ENCODE measurements at places on chromosomes 13 and 19. TPM values are rescaled to one million over a fixed set of nuclear protein-coding genes. Genes with fewer than 3 reads are reported as not detected.
A peak's percentile ranks its signal among the peaks of the same experiment; 100 is the strongest.

GRCh38 chr13:93559718-93560117 is 333.1 kb downstream of the GPC6 start:
- DNase-seq, result no peak

DNA sequence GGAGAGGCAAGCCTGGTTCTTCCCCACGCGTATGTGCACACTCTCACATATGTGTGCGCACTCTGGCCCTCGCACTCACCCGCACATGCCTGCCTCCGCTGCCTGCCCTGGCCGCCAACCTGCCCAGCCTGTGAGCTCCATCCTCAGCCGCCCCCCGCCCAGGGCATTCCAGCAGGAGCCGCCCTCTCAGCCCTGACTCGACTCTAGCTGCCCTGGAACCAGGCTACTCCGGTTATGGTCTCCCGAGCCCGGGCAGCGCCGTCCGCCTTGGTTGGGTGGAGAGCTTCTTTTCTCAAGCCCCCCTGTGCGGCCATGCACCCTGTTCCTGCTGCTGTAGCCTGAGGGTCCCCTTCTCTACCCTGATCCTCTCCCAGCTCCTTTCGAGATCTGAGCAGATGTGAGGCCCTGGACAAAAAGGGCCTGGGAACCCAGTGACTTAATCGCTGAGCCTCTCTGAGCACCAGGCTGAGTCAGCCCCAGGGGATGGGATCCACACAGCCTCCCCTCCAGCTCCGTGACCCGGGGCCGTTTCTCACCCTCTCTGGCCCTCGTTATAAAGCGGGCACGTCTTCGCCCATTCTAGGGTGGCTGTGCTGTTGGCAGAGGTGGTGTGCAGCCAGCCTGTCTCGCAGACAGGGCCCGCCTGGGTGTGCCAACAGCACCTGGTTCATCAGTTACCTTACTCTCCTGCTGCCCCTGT is 191.5 kb downstream of the TEX29 start:
- no peak for DNase-seq

- DNase-seq, result no peak
These were observed 23.3 kb upstream of the KCTD4 start for GRCh38 chr13:45224176-45224575.

DNA sequence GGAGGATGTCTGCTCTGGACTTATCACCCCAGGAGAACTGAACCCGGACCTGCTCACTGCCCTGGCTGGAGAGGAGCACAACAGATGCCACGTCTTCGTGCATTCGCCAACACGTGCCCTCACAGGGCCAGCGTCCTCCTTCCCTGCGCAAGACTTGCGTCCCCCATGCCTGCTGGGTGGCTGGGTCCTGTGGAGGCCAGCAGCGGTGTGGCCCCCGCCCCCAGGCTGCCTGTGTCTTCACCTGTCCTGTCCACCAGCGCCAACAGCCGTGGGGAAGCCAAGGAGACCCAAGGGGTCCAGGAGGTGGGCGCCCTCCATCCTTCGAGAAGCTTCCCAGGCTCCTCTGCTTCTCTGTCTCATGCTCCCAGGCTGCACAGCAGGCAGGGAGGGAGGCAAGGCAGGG is 3.4 kb upstream of the TEKTIP1 start:
- no peak for DNase-seq

GRCh38 chr13:72864142-72865011 is 82.4 kb downstream of the PIBF1 start:
- no peak for DNase-seq

- no peak for DNase-seq
These were observed 25.0 kb downstream of the LRCH1 start for GRCh38 chr13:46577696-46578589.

GRCh38 chr13:81779876-81780275 is 1439.0 kb upstream of the SPRY2 start:
- no peak for DNase-seq

DNA sequence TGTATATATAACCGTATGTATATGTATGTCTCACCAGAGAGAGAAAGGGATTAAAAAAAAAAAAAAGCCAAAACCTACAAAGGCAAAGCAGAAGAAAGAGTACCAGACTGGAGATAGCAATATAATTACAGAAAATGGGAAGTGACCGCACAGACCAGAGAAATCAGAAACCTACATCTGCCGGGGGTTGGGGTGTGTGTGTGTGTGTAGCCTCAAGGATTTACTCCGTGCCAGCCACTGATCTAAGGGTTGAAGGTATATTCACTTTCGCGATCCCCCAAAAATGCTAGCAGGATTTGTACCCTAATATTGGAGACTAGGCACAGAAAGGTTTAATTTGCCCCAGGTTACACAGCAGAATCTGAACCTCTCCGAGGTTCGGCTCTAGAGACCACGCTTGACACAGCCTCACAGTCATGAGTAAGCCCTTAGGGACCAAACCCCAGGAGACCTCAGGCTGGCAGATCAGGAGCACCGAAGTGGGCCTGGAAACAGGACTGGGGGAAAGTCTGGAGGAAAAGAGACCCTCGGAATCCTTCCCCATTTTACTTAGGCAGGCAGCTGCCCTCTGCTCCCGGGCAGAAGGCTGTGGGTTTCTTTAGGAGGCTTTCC is 14.8 kb downstream of the ARL11 start:
- no peak for DNase-seq

GRCh38 chr13:97653443-97654140 is 219.6 kb downstream of the RAP2A start:
- no peak for DNase-seq

DNA sequence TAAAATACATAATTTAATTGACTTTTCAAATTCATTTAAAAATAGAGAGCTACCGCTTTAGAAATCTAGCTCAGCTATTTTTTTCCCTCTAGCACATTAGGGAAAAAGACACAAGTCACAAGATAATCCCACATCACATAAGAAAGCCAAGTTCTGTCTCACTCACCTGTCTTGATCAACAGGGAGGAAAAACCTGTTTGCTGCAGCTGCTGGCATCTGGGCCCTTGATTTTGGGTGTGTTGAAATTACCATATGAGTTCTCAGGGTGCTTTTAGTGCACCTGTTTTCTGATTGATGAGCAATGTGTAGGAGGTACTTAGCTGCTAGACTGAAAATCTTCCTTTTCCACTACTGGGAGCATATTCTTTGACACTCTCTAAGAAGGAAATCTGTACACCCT is 53.8 kb downstream of the ZDHHC20 start:
- DNase-seq, result no peak

GRCh38 chr13:54890976-54891375 is 1862.4 kb downstream of the OLFM4 start:
- DNase-seq, result no peak

DNA sequence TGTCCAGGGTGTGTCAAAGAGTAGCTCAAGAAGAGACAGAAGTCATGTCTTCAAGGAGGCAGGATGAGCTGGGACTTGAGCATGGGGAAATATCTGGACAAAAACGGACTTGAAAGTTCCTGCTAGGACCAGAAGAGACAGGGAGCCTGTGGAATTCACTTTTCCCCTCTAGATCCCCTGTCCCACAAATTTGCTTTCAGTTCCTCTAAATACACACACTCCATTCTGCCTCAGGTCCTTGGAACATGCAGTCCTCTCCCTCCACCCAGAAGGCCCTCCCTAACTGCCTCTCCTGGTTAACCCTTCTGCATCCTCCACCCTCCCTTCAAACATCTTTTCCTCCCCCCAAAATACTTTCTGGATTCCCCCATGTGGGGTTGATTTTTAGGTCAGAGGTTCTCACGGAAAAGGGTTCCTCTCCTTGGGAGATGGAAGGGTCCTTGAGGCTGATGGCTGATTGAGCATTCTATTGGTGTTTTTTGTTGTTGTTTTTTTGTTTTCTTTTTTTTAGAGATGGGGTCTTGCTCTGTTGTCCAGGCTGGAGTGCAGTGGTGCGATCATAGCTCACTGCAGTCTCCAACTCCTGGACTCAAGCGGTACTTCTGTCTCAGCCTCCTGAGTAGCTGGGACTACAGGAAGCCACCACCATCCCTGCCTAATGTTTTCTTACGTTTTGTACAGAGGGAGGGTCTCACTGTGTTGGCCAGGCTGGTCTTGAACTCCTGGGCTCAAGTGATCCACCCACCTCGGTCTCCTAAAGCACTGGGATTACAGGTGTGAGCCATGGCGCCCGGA is 6.9 kb upstream of the RETN start:
- no peak for DNase-seq

DNA sequence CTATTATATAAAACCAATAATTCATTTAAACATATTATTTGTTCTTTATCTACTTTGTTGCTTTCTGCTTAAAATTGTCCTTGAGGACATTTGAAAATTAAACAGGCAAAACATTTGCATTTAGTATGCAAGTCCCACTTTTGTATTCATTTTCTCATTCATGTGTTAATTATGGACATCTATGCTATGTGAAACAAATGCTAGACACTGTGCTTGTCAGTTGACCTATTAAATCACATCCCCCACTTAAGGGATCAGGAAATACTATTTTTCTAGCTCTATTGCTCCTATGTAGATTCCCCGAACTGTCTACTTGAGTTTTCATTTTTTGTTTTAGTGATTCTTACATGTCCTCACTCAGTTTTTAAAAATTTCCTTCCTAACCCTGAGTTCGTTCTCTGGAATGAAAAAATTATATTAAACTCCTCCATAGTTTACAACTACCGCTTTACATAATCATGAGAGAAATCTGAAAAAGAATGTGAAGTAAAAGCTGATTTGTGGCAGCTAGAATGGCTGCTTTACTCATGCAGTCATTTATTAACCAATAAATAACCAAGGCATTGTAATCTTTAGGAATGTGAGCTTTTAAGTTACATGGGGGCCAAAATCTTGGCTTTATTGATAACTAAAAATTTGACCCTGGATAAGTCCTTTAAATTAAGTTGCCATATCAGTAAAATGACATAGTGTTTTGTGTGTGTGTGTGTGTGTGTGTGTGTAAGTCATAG is 188.5 kb downstream of the LIG4 start:
- no peak for DNase-seq

- no peak for DNase-seq
These were observed 2480.8 kb downstream of the PCDH9 start for GRCh38 chr13:64749301-64749700.

DNA sequence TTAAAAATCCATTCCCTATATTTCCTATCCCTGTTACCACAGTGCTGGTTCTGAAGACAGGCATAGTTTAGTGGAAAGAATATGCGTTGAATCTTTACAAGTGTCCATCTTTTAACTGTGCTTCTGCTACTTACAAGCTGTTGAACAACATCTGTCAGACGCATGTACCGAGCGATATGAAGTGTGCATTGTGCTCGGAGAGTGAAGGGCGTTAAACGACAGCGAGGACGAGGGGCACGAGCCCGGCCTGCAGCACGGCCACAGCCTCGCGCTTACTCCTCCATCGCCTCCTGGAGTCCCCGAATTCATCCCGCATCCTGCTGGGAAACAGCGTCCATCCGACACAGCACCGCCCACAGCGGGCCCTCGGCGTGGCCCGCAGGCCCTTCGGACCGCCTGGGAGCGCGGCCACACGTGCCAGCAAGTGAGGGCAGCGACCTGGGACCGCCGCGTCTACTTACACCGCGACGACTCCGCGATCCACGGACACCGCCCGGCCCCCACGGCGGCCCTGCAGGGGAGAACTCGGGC is 514 bp downstream of the PCID2 start:
- peak; percentile 68 for DNase-seq

DNA sequence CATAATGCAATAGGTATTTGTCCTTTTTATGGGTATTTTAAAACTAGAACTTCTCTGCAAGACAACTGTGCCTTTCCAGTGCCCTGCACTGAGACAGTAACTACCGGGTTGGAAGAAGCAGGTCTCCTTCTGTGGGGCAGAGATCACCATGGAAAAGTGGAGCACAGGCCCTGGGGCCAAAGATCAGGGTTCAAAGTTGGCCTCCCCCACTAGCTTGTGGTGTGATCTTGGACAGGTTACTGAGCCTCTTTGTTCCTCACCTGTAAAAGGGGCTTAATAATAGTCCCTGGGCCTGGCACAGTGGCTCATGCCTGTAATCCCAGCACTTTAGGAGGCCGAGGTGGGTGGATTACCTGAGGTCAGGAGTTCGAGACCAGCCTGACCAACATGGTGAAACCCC is 68.3 kb downstream of the CEBPG start:
- DNase-seq, result peak; percentile 66

DNA sequence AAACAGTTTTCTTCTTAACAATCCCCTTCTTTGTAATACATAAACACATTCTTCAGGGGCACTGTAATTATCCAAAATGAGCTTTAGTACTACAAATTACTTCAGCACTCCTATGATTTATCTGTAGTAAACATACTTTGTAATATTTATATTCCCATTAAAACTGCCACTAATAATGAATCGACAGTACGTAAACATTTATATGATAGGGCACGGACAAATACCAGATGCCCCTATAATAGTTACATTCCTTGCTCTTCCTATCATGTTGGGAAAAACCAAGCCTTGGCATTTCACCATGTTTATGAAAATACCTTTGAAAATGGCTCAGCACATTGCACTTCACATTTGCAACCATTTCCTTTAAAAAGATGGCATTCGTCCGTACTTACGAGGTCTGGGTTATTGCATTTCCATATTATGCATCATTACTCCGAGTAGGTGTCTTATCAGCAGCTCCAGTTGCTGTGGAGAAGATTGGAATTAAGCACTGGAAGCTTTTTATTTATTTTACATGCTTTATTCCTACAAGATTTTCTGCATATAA is 1043.4 kb downstream of the DIAPH3 start:
- DNase-seq, result no peak

GRCh38 chr19:879711-880438 is 13.1 kb downstream of the MED16 start:
- no peak for DNase-seq

- DNase-seq, result no peak
These were observed 4.9 kb downstream of the PCDH20 start for GRCh38 chr13:61410669-61411297.

DNA sequence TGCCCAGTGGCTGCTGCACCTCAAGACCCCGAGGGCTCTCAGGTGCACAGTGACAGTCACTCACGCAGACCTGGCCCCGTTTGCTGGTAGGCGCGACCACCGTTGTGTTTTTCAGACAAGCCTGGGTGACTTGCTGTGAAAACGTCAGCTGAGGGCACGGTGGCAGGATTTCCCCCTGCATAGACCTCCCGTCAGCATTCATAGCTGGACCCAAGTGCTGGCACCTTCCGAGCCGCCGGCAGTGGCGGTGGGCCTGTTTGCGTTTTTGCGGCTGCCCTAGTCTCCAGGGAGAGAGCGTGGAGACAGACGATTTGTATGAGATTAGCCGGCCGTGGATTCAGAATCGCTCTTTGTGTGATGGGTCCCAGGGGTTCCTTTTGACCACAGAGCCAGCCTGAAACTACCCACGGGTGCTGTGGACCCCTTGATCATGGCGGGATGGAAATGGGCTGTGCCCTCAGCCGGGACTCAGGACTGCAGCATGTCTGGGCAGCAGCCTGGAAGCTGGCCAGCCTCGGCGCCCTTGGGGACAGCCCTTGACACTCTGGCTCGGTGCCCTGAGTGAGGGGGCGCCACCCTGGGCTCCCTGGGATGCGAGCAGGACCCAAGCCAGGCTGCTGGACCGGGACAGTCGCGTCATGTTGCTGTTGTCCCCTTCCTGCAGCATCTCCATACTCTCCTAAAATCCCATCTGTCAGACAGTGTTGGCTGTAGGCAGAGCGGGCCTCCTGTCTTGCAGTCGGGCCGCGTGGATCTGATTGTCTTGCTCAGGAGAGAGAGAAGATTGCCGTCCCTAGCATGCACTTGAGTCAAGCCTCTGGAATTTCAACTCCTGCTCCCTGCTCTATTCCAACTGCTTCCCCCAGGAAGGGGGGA is 8.6 kb downstream of the KDM4B start:
- no peak for DNase-seq

Gene SCN1B
- 4.5 TPM for total RNA-seq

Gene GRIN2D
- 0.20 TPM for total RNA-seq

Gene SPRED3
- total RNA-seq, result 0.30 TPM

Gene ZSCAN18
- 15.4 TPM for total RNA-seq

Gene LGI4
- total RNA-seq, result 1.9 TPM

Gene FTL
- 8,713 TPM for total RNA-seq

Gene MBD3L2
- not detected for total RNA-seq

Gene VSTM1
- not detected for total RNA-seq

Gene FFAR1
- total RNA-seq, result not detected

Data from left lobe of liver (tissue), 2 donors.